ENCODE measurements at places on chromosomes 3 and 15.

- DNase-seq: peak; percentile 30
Observed at GRCh38 chr3:136042608-136043221, 77.2 kb downstream of the PPP2R3A start.

GRCh38 chr15:93830221-93831080, 400.9 kb upstream of the MCTP2 start:
- DNase-seq: no peak

GRCh38 chr15:58163985-58164384, 25.8 kb downstream of the AQP9 start:
- DNase-seq: peak; percentile 39

DNA sequence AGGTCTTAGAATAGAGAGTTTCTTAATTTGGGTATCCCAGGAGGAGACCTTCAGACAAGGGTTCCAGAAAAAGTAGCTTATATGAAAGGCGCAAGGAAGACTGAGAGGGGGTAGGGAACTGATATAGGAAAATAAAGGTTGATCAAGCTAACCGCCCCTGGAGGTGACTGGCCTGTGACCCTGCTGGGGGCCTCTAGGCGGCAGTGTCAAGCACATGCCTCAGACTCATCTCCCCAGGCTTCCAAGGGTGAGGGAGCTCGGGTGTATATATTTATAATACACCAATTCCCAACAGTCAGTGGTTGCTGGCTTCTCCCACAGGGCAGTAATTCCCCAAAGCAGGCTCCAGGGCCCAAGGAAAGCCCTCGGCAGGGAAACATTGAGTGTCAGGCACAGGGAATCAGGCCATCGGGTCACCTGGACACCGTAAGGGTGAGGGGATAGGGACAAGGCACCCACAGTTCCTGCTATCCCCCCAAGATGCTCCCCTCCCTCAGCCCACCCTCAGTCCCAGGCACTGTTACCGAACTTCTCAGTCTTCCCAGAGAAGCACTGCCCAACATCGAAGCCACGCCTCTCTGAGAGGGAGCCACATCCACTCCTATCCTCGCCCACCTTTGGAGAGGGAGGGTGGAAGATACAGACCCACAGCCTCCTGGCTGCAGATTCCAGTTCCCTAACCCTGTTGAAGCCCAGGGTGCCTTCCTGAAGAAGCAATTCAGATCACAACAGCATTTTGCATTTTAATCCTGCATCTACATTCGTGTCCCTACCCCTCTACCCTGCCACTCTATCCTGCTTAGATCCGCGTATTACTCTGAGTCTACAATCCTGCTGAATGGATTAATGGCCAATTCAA, 19.5 kb upstream of the CAV3 start:
- no peak for DNase-seq

- DNase-seq: no peak
Observed at GRCh38 chr3:10428406-10429091, 76.8 kb downstream of the ATP2B2 start.

- DNase-seq: no peak
Observed at GRCh38 chr3:126952983-126953660, 29.8 kb upstream of the PLXNA1 start.

DNA sequence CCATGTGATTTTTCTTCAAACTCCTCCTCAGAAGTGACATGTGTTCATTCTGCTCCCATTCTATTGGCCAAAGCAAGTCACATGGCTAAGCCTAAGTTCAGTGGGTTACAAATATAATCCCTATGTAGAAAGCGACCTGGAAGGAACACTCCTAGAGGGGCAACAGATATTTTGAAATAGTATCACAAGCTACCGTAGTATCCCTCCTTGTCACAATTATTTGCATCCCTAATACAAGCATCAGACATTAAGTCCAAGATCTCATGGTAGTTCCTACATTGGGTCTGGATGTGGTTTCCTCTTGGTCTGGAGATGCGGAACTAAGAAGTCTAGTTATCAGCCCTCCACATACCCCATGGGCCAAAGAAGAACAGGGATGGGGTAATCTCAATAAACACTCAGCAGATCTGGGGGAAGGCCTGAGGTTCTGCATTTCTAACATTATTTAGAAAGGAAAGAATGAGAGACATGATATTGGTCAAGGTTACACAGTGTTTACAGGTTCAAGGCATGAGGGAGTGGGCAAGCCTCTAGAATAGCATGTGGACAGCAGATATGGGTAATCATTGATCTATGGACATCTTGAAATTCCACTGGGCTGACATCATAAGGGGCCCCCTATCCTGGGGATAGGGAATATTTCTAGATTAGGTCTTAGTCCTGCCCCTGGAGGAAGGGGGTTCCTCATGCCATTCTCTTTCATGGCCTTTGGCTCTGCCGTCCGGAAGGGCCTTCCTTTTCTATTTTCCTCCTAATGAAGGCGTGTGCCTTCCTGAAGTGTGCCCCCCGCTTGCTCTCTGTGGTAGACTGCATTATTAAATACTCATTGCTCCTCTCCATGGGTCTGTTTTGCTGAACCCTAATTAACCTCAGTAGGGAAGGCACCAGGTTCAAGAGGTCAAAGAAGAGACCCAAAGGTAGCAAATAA, 17.8 kb upstream of the ABHD2 start:
- DNase-seq: no peak

GRCh38 chr3:177878957-177879356, 657.3 kb upstream of the KCNMB2 start:
- DNase-seq: no peak

DNA sequence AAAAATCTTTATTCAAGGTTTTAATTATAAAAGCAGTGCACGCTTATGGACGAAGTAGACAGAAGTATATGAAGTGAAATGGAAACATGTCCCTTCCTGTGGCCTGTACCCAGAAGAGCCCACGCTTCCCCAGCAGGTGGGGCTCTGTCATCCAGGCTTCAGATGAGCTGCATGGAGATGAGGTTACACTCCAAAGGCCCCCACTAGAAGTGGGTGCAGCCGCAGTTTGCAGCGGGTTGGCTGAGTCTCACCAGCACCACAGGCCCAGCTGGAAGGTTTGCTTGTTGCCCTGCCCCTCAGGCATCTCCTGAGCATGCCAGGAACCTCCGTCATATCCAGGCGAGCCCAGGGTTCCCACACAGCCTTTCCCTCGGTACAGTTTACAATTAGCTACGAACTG, 33.1 kb downstream of the PRR20G start:
- DNase-seq: peak; percentile 44

- DNase-seq: no peak
Observed at GRCh38 chr3:4495294-4496086, 2.3 kb downstream of the ITPR1 start.

DNA sequence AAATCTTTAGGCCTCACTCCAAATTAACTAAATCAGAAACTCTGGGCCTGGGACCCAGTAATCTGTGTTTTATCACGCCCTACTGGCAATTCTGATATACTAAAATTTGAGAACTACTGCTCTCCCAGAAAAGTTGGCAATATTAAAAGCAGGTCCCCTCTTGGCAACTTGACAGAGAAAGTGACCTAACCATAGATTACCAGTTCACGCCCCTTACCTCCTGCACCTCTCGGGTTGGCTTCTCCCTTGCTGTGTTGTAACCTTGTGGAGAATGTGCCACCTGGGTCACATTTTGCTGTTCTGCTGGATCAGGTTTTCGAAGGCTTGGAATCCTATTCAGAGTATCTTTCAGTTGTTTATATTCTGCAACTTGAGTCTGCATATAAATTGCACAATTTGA, 59.1 kb downstream of the GOLIM4 start:
- DNase-seq: no peak

- DNase-seq: no peak
Observed at GRCh38 chr15:66852064-66852905, 150.2 kb downstream of the SMAD6 start.

- DNase-seq: peak; percentile 80
Observed at GRCh38 chr3:58217209-58217811, 6.5 kb upstream of the DNASE1L3 start.

- DNase-seq: no peak
Observed at GRCh38 chr15:36527235-36528162, 51.9 kb upstream of the CDIN1 start.

DNA sequence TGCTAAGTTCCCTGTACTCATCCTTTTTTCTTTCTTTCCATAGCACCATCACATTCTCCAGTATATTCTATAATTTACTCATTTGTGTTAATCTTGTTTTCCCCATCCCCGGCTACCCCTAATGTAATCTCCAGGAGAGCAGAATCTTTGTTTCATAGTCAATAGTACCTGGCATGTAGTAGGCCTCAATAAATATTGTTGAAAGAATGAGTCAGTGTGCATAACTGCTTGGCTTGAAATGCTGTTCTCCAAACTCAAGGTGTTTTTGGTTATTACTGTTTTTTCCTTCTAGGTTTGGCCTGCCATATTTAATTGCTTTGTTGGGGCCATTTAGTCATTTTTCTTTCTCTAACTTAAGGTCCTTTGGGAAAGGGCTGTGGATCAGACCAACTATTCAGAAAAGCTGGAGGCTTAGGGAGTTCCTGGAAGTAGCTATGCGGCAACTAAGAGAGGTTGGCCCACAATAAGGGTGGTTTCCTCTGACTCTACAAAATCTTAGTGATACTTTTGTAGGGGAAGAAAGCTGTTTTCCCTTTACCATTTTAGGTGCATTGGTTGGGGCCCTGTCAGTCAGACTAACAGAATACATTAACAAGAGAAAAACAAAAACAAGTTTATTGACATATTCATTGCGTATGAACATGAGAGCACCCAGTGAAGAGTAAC, 28.4 kb downstream of the KAT2B start:
- DNase-seq: no peak

DNA sequence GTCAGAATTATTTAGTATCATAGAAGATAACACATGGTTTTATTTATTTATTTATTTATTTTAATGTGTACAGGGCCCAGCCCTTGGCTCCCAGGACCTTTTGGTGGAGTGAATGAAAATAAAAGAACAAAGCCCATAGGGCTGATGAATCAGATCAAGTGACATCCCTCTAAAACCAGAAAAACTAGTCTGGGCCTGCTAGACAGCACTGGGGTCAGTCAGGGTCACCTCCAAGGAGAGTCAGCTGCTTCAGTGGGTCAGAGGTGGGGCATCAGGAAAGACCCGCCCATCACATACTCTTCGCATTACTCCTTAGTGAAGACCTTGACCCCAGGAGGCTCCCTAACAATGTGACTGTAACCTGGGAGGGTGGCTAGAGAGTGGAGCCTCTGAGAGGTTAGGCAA, 12.8 kb downstream of the PPCDC start:
- no peak for DNase-seq

DNA sequence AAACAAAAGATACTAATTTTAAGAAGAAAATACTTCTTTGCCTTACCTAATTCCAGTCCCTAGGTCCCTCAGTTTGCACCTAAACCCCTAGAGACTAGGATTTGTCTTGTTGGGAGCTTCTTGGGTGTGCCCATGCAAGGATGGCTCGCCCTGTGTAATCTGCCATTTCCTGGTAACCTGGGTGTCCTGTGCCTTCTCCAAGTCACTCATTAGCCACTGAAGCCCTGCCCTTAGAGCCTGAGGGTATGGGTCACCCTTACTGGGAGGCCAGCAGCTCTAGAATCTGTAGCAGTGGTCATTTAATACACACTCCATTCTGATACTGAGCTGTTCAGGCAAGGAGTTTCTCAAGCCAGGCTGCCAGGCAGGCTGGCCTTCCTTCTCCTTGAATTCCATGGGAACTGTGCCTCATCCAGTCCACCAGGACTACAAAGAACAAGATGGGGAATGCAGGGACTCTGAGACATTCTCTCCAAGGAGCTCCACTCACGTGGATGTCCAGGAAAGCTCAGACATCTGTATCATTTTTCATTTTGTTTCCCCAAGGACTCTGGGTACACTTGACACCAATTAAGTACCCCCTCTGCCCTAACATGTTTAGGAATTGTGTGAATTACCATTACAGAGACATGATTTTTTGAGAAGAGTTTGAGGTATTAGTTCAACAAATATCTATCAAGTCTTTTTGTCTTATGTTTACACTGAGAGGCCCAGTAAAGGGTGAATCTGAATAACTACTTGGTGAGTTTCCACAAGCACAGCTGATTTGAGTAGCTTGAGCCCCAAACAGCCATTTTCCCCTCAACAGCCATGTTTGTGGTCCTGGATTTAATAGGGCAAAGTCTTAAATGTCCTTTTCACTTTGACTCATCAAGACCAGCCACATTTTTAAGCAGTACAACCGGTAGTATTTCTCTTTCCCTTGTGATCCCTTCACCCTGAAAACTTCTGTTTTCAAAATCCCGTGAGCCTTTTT, 52.6 kb downstream of the ARNT2 start:
- no peak for DNase-seq

DNA sequence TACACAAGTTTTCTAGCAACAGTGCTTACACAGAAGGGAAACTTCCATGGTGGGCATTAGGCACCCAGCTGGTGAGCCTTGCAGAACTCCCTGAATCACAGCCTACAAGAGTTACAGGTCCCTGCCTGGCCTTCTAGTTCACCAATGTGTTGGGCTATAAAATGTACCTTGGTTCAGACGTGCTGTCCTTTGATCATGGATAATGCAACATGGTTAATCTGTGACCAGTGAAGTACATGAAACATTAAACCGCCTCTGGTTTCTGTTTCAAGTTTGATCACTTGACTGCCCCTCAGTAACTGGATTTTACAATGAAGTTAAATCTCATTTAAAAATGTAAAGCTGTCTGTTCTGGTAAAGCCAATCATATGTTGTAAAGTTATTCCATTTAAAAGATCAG, 51.8 kb downstream of the FMN1 start:
- no peak for DNase-seq

GRCh38 chr3:188197388-188197847, 43.5 kb downstream of the LPP start:
- no peak for DNase-seq

DNA sequence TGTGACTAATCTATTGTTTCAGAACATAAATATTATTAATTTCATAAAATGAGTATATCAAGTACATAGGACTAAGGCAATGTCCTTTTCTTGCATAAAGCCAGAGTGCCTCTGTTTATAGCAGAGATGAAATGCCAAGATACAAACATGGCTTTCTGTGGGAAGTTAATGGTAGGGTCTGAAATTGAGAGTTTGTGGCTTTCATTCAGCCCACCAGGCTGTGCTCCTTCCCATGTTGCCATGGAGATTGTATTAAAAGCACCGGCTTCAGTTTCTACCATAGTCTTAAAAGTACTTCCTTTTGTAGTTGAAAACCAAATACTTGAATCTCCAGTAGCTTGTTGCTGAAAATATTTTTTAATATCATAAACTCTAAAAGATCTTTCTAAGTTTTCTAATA, 114.0 kb downstream of the LRRC28 start:
- DNase-seq: no peak

GRCh38 chr3:182268711-182269110, 524.6 kb upstream of the ATP11B start:
- no peak for DNase-seq

DNA sequence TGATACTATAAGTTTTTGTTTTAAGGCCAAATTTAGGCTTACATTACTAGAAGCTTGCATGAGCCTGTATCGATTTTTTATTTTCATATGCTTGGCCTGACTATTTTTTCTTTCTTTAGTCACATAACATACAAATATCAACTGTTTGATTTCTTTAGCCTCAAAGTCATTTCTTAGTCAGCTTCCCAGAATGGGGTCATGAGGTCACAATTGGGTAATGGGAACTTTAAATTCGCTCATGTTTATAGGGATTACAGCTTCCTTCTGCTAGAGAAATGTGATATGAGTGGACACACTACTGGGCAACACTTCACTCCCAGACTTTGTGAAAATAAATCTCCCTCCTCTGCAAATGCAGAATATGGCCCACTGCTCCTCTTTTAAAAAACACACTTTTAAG, 9.1 kb upstream of the TIPARP start:
- DNase-seq: no peak
